ENCODE measurements at places on chromosomes 4 and X.

GRCh38 chr4:181770971-181771370, 472.2 kb upstream of the TENM3 start:
- DNase-seq: no peak

DNA sequence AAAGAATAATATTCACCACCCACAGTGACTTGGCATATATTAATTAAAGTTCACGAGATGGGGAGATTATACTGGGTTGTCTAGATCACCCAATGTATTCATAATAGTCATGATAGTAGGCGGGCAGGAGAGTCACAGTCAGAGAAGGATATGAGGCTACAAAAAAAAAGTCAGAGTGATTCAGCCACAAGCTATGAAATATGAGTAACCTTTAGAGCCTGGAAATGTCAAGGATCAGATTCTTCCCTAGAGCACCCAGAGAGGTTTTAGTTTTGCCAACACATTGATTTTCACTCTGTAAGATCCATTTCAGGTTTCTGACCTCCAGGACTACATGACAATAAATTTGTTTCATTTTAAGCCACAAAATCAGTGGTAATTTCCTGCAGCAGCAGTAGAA, 501.9 kb downstream of the GABRG1 start:
- no peak for DNase-seq

DNA sequence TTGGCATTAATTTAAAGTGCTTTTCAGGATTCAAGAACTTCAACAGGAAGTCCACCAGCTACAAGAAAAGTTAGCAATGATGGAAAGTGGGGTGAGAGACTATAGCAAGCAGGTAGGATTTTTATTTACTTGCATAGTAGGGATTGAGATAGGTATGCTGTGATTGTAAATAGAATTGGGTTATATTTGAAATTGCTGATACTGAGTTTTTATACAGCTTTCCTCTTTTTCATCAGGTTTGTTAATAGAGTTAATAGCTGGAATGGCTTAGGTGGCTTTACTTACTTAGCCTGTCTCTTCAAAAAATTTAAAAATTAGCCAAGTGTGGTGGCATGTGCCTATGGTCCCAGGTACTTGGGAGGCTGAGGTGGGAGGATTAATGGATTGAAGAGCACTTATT, 10.9 kb downstream of the CEP135 start:
- no peak for DNase-seq

DNA sequence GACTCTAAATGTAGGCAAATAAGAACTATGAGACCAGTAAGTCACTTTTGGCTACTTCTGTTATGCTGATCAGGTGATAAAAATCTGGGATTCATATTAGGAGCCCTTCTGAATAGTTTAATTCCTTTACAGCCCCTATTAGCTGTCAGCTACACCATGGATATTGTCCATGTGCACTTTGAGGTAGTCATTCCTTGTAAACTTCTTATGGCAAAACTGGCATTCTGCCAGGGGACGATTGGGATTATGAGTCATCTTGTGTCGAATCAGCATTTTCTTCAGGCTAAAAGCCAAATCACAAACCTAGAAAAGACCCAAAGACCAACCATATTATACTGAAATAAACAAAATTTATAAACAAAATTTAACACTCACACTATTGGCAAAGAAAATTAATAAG, 227.6 kb downstream of the PRDM5 start:
- DNase-seq: no peak

DNA sequence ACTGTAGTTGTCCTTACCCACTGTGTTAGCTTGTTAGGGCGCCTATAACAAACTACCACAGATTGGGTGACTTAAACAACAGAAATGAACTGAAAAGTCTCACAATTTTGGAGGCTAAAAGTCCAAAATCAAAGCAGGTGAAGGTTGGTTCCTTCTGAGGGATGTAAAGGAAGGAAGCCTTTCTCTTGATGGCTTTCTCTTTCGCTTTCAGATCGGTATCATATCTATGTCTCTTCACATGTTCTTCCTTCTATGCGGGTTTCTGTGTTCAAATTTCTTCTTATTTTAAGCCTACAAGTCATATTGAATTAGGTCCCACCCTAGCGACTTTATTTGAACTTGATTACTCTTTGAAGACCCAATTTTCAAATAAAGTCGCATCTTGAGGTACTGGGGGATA, 118.6 kb downstream of the CPXCR1 start:
- DNase-seq: no peak

DNA sequence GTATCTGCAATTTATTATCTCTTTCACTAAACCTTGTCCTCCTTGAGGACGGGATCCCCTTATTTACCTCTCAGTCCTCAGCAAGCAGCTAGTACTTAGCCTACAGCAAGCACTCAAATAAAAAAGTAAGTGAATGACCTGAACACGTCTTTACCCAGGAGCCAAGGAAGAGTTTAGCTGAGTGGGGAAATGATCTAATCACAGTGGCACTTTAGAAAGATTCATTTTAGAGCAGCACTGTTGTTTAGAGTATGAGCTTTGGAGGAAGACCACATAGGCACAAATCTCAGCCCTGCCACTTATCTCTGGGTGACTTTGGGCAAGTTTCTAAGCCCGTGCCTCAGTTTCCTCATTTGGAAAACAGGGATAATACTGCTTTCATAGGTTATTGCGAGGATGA, 2.7 kb downstream of the FAM120C start:
- DNase-seq: no peak

DNA sequence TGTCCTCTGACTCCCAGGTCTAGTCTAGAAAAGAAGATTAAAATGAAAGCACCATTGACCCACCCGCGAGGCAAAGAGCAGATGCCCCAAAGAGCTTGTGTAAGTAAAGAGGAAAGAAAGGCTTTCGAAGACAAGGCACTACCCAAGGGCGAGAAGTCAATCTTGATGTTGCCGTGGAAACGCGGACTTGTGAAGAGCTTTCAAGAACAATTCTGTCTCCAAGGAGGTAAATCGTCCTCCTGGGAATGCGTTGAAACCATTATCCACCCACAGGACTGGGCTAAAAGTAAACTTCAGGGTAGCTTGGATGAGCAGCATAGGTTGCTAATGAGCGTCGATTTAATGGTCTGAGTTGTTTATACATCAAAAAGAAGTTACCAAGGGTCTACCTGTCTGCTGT, 189.3 kb downstream of the DHRSX start:
- DNase-seq: no peak

DNA sequence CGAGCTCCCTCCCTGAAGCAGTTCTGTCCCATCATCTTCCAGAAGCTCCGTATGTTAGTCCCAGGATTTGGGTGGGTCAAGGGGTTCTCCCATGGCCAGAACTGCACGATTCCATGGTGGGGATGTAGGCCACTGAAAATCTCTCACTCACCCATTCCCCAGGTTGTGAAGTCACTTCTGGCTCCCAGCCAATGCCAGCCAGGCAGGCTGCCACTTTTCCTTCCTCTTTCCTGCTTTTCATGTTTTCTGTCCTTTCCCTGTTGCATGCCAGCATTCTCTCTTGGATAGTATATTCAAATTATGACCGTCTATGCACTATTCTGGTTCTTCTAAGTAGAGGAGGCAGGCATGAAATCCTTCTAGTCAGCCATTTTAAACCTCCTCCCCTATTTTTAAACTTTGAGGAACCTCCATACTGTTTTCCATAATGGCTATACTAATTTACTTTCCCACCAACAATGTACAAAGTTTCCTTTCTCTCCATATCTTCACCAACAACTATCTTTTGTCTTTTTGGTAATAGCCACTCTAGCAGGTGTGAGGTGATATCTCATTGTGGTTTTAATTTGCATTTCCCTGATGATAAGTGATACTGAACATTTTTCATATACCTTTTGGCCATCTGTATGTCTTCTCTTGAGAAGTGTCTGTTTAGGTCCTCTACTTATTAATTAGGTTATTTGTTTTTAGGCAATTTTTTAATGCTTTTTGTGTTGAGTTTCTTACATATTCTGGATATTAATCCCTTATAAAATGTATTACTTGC, 182.1 kb upstream of the TET2 start:
- DNase-seq: no peak

DNA sequence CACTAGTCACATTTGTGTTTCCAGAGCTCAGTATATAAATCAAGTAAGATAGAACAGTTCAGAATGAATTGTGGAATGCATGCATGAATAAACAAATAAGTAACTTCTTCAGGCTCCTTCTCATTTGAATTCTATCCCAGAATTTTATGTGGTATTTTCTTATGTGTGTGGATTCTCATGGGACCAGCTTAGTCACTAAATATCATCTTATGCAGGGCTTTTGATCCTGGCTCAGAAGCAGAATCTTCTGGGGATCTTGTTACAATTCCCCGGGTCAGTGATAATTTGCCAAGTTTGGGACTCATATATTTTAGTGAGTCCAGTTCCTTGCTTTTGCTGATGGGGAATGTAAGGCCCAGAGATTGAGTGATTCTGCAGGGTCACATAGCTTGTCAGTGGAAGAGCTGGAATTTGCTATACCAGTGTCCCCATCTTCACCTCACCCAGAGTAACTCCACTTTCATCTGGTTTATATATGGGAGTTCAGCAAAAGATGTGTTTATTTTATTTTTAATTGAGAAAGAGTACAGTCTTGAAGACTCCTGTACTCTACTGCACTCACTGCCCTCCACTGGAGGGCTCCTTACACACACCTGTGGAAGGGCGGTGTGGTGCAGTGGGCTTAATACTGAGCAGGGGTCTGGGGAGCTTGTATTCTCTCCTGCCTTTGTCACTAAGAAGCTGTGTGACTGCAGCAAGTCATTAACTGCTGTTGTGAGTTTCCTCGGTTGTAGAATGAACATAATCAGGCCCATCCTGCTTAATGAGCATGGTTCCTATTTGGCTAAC, 198.2 kb upstream of the CXorf66 start:
- no peak for DNase-seq

GRCh38 chr4:152503653-152504290, 32.1 kb downstream of the FBXW7 start:
- no peak for DNase-seq

- no peak for DNase-seq
Observed at GRCh38 chr4:107037199-107037584, 1.1 kb upstream of the DKK2 start.

DNA sequence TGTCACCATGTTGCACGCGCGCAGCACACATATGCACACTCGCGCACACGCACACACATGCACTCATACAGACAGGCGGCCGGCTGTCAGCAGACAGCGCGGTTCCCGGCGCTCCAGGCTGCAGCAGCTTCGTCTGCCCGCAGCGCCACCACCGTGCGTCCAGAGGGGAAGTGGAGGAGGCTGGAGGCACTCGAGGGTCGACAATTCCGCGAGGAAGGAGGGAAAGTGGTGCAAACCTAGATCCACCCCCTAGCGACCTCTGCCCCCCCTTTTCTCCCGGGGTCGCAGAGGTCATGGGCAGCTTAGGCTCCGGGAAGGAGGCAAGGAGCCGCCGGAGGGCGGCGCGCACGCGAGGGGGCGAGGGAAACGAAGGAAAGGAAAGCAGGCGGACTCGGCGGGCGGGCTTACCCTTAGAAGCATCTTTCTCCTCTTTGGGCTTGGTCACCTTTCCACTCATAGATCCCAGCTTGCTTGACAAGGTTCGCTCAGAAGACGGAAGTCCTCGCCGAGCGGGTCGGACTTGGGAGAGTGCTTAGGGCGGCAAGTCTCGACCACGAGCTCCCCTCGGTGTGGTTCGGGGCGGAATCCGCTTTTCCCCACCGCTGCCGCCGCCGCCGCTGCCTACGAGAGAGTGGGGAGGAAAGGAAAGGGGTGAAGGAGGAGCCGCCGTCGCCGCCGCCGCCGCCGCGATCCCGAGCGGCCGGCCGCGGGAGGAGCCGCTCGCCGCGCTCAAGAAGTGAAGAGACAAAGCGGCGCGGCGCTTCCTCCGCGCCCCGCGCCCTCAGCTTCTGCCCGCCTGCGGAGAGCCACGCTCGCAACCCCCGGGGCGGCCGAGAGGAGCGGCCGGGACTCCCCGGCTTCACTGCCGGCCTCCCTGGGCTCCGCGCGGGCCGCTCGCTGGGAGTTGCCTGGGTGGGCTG, 326.6 kb upstream of the F9 start:
- no peak for DNase-seq

GRCh38 chr4:76511947-76512346, 76.9 kb downstream of the SHROOM3 start:
- DNase-seq: no peak

DNA sequence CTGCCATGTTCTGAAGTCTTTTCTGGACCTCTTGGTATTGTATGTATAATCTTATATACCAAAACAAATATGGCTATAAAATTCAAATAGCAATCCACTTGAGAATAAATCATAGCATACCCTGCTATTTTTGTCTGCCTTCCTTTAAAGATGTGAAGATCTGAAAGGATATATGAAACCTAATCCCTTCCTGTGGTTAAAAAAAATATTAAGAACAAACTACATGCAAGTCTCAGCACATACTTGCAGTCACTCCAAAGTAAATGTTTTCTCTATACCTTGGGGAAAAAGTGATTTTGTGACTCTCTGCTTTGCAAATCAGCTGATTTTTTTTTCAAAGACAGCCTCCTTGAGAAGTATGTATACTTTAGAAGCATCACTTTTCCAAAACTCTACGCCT, 322.9 kb downstream of the ANKRD50 start:
- DNase-seq: no peak

- DNase-seq: no peak
Observed at GRCh38 chr4:3233391-3234071, 15.4 kb upstream of the MSANTD1 start.

- DNase-seq: no peak
Observed at GRCh38 chr4:54226404-54227255, 2.5 kb upstream of the PDGFRA start.

- DNase-seq: no peak
Observed at GRCh38 chr4:124290678-124291077, 421.9 kb downstream of the ANKRD50 start.

DNA sequence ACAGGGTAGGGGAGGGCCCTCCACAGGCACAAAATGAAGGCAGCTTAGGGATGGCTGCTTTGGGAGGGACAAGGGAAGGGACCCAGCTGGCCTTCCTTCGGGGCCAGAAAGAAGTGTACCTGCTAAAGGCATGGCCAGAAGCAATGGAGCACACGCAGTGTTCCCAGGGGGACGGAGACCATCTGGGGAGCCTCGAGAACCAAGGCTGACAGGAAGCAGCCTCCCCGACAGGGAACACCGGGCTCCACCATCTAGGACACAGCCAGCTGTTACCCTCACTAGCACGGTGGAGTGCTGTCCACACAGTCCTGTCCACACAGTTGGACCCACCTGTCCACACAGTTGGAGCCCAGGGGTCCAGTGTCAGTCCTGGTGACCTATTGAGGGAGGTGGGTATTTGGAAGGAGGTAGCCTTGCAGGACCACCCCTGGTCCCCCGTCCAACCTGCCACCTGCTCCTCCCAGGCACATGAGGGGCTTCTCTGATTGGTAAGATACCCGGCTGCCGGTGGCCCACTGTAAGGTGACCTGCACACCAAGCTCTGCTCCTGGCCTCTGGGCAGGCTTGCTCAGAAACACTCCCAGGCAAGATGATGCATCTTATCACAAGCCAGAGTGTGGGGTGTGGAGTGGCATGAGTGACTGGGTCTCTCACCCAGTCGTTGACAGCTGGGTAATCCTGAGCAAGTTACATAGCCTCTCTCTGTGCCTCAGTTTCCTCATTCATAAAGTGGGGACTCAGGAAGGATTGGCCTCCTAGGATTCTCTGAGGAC, 20.5 kb upstream of the AFAP1 start:
- DNase-seq: no peak

GRCh38 chr4:7043284-7044136, at the start of gene TADA2B:
TADA2B (plus strand) TSS chr4:7043372; CDS start chr4:7043580, 208 bp downstream.
- peak; percentile 42 for DNase-seq

Measured in T-helper 1 cell (primary cell).